ENCODE measurements at places on chromosomes 2 and 18.

DNA sequence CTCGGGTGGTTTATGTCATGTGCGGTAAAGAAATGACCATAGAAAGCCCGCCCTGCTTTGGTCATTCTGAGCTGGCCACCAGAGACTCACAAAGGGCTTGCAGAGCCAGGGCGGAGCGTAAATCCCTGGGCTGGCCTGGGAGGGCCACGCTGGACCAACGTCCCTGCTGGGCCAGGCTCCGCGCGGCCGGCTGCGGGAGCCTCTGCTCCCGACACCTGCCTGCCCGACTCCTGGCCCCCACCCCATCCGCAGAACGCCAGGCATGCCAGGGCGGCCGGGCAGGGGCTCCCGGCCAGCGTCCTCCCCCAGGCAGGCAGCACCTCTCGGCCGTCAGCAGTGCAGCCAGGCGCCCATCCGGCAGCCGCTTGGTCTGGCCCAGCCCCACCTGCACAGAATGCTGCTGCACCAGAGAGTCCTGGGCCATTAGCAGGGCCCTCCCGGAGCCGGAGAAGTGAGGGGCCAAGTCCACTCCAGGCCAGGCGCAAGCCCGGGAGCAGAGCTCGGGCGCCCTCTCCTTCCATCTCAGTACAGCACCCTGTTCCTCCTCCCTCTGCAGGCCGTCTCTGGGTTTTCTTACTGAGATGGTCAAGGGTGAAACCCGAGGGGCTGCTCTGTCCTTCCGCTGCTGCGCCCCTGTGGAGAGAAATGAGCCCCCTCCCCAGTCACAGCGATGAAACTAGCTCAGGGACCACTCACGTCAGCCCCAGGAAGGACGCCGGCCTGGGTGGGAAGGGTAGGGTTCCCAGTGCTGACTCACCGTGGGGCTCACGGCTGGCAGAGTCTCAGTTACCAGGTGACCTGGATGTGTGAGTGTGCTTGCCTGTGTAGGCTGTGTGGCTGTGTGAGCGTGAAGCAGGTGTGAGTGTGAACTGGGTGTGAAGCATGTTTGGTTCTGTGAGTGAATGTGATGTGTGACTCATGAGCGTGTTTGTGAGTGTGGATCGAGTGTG is 83.3 kb downstream of the PTGR3 start:
- DNase-seq: no peak

DNA sequence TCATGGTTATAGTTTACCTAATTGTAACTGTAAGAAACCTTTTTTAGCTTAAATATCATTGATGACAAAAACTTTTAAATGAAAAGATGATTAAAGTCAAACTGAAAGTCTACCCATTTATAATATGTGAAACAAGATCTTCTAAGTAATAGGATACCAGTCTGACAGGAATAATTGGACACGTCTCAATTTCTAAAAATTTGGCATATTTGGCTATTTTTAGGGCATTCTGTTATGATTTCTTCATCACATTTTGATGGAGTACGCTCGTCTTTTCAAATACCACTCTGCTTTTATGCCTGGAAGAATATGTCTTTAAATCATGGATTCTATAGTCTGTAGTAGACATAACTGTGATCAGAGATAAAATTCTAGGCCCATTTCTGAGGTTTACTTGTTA is 1.3 kb downstream of the R3HDM1 start:
- no peak for DNase-seq

DNA sequence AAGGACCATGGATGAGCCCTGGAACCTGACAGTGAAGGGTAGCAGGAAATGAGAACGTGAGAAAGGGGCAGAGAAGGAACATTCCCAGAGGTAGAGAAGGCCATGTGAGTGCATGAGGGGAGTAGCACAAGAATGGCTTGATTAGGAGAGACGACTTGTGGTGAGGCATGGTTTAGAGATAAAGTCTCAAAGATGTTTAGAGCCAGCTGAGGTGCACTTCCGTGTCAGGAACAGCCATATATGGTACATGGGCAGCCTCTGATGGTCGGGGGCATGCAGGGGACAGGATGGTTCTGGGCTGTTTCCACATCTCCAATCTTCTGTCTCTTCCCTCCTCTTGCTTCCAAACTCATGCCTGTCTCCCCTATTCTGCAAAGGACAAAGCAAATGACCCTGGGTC is 28.8 kb upstream of the EFEMP1 start:
- DNase-seq: no peak

DNA sequence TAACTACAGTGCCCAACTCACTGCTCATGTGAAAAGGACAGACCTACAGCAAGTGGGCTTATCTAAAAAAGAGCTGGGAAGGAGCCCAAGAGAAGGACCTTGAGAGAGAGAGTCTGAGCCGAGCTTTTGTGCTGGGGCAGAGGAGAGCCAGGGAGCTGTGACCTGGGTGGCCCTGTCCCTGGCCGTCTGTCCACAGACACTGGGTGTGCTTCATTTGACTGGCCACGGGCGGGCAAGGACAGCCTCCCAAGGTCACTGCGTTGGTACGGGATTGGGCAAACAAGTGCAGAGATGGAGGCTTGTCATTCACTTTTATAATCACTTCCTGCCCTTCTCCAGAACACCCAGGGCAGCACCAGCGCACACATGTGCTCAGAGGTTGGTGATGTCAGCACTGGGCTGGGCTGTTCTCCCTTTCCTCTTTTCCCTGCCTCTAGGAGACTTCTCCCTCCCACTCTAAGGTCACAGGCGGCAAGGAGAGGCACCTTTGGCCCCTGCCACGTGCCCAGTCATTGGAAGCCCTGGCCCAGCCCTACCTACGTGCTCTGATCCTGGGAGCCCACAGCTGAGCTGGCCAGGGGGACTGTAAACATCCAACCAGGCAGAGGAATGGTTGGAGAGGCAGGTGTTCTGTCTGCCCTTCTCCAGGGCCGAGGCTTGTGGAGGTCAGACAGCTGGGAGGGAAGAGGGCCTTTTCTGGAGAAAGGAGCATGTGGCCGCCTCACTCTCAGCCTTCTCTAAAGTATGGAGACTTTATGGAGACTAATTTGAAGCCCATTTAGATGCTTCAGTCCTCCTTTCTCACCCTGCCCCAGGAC is 6.4 kb upstream of the PSD4 start:
- no peak for DNase-seq

DNA sequence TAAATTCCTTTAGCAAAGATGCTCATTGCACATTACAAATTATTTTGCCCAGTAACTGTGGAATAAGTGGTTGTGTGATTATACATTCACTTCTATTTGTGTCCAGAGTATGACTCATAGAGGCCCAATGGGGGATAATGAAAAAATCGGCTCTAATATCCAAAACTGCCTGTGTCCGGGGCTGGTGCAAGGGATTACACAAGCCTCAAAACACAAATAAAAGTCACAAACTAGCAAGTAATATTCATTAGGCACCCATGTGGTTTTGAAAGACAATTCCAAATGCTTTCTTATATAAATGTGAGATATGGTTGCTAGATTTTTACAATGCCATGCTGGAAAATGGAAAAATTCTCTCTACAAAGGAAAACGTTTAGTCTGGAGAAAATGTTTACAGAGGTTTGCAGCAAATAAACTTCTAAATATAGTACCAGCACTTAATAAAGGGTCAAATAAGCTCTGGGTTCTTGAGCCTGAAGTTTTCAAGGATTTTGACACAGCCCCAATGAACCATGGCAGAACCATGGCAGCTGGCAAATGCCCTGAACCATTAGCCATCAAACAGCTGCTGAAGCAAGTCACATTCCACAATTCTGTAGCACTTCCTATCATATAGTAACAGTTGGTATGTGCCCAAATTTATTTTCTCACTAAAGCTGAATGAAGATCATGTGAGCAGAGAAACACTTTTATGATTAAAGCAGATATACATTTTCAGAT is 40.5 kb downstream of the IRS1 start:
- no peak for DNase-seq

DNA sequence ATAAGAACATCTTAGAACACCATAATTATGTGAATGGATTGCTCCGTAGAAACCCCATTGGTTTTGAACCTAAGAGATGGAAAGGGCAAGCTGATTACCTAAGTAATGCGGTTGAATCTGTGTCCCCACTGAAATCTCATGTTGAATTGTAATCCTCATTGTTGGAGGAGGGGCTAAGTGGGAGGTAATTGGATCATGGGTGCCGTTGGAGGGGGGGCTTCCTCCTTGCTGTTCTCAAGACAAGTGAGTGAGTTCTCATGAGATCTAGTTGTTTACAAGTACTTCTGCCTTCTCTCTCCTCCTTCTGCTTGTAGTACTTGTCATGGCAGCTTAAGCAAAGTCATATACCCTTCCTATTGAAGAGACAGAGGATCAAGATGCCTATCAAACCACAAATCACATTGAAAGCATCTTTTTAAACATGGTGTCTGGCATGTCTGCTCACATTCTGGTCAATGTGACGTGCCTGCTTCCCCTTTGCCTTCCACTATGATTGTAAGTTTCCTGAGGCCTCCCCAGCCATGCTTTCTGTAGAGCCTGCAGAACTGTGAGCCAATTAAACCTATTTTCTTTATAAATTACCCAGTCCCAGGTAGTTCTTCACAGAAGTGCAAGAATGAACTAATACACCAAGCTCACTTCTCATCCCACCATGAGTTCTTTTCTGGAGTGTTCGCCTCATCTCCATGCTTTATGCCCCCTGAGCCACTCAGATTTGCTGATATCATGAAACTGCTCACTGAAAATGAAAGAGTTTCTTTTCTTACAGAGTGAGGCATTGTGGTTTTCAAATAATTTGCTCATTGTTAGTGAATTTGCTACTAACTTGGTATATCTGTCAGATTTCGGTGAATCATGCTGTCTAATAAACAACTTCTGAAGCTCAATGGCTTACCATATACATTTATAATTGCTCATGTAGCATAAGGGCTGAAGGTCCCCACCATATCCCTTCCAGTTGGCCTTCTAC is 23.6 kb downstream of the KCNE4 start:
- DNase-seq: no peak

DNA sequence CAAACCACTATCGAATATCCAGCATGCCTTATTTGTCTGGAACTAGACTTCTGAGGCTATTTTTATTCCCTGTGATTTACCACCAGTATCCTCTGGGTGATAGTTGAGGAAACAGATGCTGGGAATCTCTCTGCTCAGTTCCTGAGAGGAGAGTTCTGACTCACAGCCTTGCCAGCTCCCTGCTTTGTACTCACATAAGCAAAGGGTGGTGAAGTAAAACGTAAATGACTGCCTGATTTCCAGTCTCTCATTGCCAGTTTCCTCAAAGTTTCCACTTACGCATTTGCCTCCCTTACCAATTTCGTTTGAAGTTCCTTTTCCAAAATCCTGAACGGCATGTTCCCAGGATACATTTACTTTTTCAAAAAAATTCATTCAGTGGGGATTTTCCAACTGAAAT is 69.2 kb upstream of the HNRNPA3 start:
- DNase-seq: no peak

GRCh38 chr18:59695551-59695950 is 1.7 kb downstream of the CCBE1 start:
- DNase-seq: no peak

DNA sequence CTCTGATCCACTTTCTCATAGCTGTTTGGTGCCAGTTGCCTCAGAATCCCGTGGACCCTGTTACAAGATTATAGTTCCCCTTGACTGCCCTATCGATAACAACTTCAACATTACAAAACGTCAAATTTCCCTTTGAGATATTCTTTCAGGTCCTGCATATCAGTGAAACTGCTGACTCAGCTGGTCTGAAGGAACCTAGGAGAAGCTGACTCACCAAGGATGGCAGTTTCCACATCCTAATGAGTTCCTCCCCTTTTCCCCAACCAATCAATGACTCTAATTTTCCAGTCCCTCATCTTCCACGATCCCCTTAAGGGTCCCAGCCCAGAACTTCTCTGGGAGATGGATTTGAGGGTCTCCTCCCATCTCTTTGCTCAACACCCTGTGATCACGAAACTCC is 27.6 kb upstream of the GNAL start:
- DNase-seq: no peak

DNA sequence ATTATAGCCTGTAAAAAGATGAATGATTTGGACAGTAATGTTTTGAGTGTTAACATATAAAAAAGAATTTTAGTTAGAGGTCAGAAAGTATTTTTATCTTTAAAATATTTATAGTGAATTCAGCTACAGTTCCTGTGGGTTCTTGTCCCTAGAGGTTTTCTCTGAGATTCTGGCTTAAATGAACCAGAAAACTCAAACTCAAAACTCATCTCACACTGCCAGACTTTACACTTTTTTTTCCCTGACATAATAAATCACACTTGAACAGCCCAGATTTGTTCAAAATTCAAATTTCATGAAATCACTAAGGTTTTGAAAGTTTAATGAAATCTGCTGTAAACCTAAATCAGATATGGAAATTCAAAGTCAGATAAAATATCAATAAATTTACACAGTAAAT is 92.3 kb downstream of the KCNH7 start:
- no peak for DNase-seq

DNA sequence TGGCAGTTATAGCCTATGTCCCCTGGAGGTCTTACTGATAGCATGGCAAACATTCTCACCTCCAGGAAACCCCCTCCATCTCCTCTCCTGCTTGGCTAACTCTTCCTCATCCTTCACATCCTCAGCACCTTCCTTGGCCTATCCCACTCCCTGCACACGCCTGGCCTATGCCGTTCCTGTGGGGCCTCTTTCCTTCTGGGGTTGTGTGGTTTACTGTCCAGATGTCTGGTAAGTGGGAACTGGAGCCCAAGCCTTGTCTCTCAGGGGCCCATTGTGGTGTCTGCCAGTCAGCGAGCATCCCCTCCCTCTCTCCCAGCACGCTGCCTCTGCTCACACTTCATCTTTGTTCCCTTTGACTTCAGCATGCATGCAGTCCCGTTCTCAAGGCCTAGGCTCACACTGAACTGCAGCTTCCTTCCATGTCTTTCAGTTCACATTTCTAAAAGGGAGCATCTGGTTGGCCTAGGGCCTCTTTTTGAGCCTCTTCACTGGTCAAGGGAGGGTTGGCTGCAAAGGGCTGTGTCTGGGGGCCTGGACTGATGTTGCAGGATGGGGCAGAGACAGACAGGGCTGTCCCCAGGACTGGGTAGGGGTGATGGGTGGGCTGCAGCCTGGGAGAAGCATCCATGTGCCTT is 13.1 kb downstream of the SPR start:
- DNase-seq: no peak

DNA sequence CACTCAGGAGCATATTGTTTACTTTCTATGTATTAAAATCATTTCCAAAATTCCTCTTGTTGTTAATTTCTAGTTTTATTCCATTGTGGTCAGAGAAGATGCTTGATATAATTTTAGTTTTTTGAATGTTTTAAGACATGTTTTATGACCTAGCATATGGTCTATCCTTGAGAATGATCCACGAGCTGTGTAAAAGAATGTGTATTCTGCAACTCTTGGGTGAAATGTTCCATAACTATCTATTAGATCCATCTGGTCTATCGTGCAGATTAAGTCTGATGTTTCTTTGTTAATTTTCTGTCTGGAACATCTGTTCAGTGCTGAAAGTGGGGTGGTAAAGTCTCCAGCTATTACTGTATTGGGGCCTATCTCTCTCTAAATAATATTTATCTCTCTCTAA is 83.3 kb upstream of the EPAS1 start:
- DNase-seq: no peak

- no peak for DNase-seq
Measured at GRCh38 chr2:28610583-28611201, 114.8 kb downstream of the PLB1 start.
